Upper lobe of left lung (tissue), 6 donors: ENCODE measurements at places on chromosomes 13 and 19.
A peak's percentile ranks its signal among the peaks of the same experiment; 100 is the strongest.

DNA sequence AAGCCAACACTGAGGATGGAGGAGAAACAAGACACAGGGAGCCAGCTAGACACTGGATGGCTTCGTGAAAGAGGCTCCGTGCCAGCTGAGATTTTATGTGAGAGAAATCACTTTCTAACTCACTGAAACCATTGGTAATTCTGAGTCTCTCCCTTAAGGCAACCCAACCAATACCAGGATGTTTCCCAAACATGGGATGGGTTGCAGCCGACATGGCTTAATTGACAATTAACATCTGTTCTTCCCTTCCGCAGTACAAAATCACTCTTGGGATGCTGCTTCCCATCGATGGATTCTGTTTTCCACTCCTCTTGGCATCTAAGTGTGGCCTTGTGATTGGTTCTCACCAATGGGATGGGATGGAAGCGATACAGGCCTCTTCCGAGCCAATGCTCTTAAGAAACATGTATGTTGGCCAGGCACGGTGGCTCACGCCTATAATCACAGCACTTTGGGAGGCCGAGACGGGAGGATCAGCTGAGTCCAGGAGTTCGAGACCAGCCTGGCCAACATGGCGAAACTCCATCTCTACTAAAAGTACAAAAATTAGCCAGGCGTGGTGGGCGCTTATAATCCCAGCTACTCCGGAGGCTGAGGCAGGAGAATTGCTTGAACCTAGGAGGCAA is 2.3 kb upstream of the ZNF787 start:
- no peaks in the 10 kb centered on the region for H3K27me3 ChIP-seq
- H3K4me3 ChIP-seq: no peak overlapping the region
- no peak overlapping the region for H3K27ac ChIP-seq
- no peaks in the 10 kb centered on the region for H3K36me3 ChIP-seq
- DNase-seq: no peak

DNA sequence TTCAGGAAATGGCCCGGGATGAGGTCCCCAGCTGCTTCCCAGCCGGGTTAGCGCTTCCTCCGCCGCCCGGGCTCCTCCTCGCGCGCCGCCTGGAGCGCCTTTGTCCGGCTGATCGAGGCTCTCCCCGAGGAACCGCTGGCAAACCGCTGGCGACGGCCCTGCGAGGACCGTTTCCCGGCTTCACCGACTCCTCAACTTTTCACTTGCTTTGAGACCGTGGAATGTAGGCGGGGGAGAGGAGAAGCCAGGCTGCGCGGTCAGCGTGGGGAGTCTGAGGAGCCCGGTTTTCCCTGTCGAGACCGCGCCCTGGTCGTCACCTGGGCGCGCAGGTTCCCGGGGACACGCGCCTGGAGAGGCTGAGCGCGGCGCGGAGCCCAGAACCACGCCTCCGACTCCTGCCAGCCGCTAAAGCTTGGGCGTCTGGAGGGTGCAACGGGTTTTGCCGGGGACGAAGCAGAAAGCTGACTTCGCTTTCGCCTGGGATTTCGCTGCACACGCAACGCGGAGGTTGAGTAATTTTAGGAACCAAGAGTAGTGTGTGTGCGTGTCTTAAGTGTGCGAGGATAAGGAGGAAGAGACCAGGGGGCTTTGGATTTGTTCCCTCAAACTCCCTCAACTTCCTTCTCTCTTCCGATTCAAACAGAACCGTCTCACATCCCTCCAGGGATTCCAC is 7.3 kb upstream of the DGKH start:
- no peaks in the 10 kb centered on the region for H3K27me3 ChIP-seq
- peak; percentile 90 for DNase-seq

DNA sequence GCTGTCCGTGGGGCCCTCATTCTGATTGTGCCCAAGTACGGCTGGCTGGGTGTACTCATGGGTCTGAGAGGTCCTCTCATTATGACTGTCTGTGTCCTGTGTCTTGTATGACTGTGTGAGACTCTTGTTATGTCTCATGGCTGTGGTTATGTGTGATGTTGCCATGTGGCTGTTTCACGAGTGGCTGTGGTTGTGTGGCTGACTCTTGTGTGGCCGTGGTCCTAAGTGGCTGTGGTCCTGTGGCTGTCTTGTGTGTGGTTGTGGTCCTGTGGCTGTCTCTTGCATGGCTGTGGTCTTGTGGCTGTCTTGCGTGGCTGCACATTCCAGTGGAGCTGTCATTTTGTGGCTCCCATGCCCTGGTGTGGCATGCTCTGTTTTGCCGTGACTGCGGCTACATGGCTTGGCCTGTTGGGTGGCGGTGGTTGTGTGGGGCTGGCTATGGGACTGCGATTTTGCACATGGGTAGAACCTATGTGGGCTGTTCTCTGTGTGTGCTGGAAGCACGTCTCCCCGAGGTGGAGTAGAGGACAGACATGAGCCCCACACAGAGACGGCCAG is 2.5 kb downstream of the LYL1 start:
- H3K4me3 ChIP-seq: peak overlapping the region; percentile 55
- peaks cover 5% of the 10 kb centered on the region for H3K36me3 ChIP-seq
- H3K27me3 ChIP-seq: no peaks in the 10 kb centered on the region
- peak overlapping the region; percentile 98 for H3K27ac ChIP-seq
- H3K4me1 ChIP-seq: peaks cover 97% of the 10 kb centered on the region
- DNase-seq: peak; percentile 31

GRCh38 chr19:15810335-15810734 is 5.1 kb downstream of the OR10H1 start:
- H3K27ac ChIP-seq: no peak overlapping the region
- H3K4me3 ChIP-seq: no peak overlapping the region
- no peaks in the 10 kb centered on the region for H3K4me1 ChIP-seq
- no peaks in the 10 kb centered on the region for H3K27me3 ChIP-seq

- no peaks in the 10 kb centered on the region for H3K27me3 ChIP-seq
- H3K27ac ChIP-seq: no peak overlapping the region
- no peak for DNase-seq
- no peaks in the 10 kb centered on the region for H3K4me1 ChIP-seq
Measured at GRCh38 chr13:40103864-40104263, 448.4 kb downstream of the COG6 start.
